Breast epithelium (tissue), 4 donors: ENCODE measurements at places on chromosomes 11 and 22. TPM values are rescaled to one million over a fixed set of nuclear protein-coding genes. Genes with fewer than 3 reads are reported as not detected.

SOX10 gene
- total RNA-seq, result 101 TPM

PKNOX2 gene
- total RNA-seq, result 0.32 TPM

DNA sequence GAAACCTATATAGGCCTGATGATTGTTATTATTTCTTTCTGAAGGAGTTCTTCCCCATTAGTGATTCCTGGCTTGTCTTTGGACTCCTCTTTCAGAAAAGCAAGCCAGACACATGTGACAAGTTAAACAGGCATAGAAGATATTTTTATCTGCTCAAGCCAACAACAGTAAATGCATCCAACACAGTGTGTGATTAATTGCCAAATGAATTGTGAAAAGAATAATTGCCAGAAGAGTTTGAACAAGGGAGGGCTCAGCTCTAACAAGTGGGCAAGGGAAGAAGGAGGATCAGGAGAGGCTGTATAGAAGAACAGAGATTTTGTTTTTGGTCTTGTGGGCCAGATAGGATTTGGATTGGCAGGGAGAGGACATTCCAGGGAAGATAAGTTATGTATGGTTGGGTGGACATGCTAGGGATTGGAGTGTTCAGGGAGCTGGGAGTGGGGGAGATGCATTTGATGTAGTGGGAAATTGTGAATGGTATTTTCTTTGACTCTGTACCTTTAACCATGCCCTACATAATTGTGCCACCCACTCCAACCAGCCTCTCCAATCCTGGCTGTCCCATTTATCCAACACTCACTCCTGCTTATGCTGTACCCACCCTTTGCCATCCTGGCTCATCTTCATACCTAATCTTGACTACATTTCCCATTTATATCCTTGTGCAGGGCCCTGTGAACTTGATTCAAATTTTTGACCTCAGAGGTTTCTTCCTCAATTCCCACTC is 172.8 kb downstream of the RRAS2 start:
- H3K27me3 ChIP-seq, result no peaks in the 10 kb centered on the region
- H3K27ac ChIP-seq, result no peak overlapping the region
- no peak for DNase-seq
- no peak overlapping the region for H3K4me3 ChIP-seq
- H3K36me3 ChIP-seq, result no peaks in the 10 kb centered on the region

DNA sequence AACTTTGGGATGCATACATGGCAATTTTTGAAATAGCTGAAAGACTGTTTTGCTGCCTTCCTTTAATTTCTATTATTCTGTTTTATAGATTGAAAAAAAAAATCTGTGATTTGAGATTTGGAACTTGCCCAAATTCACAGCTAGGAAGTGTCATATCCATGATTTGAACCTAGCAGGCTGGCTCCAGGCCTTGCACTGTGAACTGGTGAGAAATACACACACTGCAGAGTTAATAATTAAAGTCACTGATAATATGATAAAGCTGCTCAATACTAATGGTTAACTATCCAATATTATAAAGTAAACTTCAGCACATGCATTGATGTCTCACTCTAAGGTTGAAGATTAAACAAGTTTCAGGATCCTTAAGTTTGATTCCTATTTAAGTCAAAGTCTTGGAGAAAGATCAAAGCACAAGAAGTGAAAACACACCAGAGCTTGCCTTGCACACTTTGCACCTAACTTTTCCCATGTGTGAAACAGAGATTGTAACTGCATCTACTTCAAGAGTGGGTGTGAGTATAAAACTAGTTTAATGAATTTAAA is 150.6 kb upstream of the CCDC179 start:
- no peak overlapping the region for H3K27ac ChIP-seq
- no peak for DNase-seq
- H3K36me3 ChIP-seq, result no peaks in the 10 kb centered on the region
- no peaks in the 10 kb centered on the region for H3K27me3 ChIP-seq
- no peak overlapping the region for H3K4me3 ChIP-seq

DNA sequence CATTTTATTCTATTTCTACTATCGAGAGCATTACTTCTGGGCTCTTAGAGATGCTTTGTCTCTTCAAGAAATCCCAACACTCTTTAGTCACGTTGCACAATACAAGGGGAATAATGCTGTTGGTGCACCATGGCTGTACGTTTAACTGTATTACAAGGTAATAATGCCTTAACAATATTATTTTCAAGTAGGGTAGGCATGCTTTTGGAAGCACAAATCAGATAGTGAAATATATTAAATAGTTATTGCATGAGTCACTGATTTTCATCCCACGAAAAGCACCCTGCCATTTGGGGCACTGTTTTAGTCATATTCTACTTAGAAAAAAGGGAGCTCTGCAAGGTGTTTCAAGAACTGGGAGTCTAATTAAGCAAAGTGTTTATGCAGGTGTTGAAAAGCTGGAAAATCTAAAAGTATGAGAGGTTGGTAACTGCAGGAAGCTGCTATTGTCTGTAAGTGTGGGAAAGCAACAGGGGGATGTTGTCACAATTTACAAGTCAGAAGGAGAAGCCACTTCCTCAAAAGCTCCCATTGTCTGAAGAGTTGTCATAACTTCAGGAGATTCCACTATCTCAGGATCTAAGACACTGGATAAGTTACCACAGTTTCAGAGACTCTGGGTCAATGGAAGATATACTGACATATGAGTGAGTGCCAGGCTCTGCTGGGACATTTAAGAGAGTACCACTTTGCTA is 218.2 kb downstream of the JRKL start:
- no peak overlapping the region for H3K4me3 ChIP-seq
- no peak for DNase-seq
- no peaks in the 10 kb centered on the region for H3K4me1 ChIP-seq

DNA sequence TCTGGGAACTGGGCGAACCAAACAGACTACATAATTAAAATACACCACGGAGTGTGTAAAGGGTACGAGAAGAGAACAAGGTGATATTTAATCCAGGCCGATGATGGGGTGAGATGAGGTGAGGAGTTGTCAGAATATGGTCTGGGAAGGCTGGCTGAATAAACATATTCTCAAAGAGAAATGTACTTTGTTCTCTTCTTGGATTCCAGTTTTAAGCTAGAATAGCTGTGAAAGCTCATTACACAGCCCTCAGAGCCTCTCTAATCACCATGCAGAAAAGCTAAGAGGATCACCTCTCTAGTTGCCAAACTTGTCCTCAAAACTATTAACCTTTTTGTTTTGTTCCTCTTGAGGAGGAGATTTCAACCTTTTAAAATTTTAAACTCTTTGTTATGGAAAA is 89.8 kb downstream of the ATG16L2 start:
- no peaks in the 10 kb centered on the region for H3K4me1 ChIP-seq
- no peak overlapping the region for H3K4me3 ChIP-seq
- H3K36me3 ChIP-seq, result no peaks in the 10 kb centered on the region
- H3K27me3 ChIP-seq, result no peaks in the 10 kb centered on the region
- H3K27ac ChIP-seq, result no peak overlapping the region

GRCh38 chr22:32255217-32255616 is at the start of gene SLC5A4:
Gene SLC5A4, minus strand, starts transcription at chr22:32255347. Its CDS starts 18 bp downstream, at chr22:32255329.
- no peaks in the 10 kb centered on the region for H3K36me3 ChIP-seq
- H3K27ac ChIP-seq, result no peak within 1 kb of the TSS
- no peak for DNase-seq
